ENCODE measurements at places on chromosomes 5 and 9. TPM values are rescaled to one million over a fixed set of nuclear protein-coding genes. Genes with fewer than 3 reads are reported as not detected.

Gene STPG3
- total RNA-seq: not detected

Gene IL3
- not detected for total RNA-seq

Gene USP20
- 11.8 TPM for total RNA-seq

Gene LHFPL2
- total RNA-seq: 104 TPM

Gene PKD2L2
- total RNA-seq: not detected

Gene CACNA1B
- under 0.01 TPM for total RNA-seq

Gene MSX2
- total RNA-seq: 1.1 TPM

Gene TMOD1
- 0.57 TPM for total RNA-seq

Gene LCN1
- 0.65 TPM for total RNA-seq

Gene IL31RA
- 0.71 TPM for total RNA-seq

Gene OLFML2A
- 6.5 TPM for total RNA-seq

Gene ADAMTSL2
- total RNA-seq: 2.3 TPM

Gene PLEKHG4B
- not detected for total RNA-seq

Gene NUTM2F
- total RNA-seq: not detected

Gene RNF224
- not detected for total RNA-seq

Gene ANKS6
- 13.7 TPM for total RNA-seq

Gene CDX1
- 0.09 TPM for total RNA-seq

Gene TMEM215
- not detected for total RNA-seq

Gene CDK5RAP2
- 20.8 TPM for total RNA-seq

Gene IL13
- total RNA-seq: not detected

Gene OR1J2
- 0.14 TPM for total RNA-seq

Gene SPATA31A3
- not detected for total RNA-seq

Gene RUSC2
- 17.8 TPM for total RNA-seq

Gene SLC28A3
- 0.09 TPM for total RNA-seq

Gene DMRT3
- not detected for total RNA-seq

Gene CLIC3
- 7.8 TPM for total RNA-seq

All from smooth muscle cell of bladder (primary cell).